GM20000 (cell line): ENCODE measurements at places on chromosomes 2 and 18.

- DNase-seq = peak; percentile 83
Measured at GRCh38 chr2:126655500-126656430, at the start of gene GYPC. Gene GYPC, plus strand, starts transcription at chr2:126656158. Its CDS starts 106 bp downstream, at chr2:126656264.

DNA sequence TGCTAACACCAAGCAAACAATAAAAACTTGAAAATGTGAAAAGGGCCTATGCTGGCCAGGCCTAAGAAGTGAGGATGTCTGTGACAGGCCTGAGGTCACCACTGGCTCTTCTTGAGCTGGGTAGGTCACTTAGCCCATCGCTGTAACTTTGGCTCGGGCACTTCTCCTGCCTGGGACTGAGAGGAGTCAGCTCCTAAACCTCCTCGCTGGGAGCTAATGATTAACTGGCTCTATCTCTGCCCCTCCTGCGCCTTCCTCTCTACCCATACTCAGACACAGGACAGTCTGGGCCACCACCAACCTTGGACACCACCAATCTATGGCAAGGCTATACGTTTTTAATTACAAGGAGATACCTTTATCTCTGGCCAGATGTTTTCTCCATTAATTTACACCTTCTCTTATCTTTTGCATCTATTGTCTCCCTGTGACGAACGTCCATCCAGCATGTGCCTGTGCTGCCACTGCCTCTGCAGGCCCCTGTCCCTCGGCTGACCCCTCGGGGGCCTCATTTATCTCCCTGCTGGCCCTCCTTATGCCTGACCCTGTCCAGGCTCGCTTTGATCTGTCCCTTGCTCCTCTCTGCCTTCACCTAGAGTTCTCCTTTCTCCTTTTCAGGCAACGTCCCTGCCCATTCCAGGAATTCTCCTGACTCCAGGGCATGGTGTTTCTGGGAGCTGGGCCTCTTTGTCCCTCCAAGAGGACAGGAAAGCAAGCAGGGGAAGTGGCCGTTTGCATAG is 149.1 kb upstream of the GATA6 start:
- no peak for DNase-seq

DNA sequence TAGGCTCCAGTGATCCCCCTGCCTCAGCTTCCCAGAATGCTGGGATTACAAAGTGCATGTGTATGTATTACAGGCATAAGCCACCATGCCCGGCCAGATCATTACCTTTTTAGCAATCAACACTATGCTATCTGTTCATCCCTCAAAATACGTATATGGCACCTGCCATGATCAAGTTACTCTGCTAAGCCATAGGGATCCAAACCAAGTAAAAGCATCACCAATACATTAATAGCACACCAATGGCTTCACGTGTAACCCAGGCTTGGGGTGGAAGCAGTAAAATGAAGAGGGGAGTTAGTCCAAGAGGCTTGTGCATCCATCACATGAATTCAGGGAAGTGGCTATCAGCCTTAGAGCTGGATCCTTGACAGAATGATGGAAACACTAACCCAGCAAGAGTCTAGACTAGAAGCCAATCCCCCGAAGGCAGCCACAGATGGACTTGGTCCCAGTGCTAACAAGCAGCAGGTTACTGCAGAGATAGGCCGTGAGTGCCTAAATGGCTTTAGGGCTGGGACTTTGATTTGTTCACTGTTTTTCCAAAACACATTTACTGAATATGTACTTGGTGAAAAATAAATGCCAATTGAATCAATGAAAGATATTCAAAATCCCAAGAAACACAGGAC is 11.3 kb downstream of the HDLBP start:
- no peak for DNase-seq

- no peak for DNase-seq
Measured at GRCh38 chr2:168427451-168427850, 28.6 kb upstream of the CERS6 start.

- DNase-seq = no peak
Measured at GRCh38 chr2:168378960-168379669, 77.0 kb upstream of the CERS6 start.

DNA sequence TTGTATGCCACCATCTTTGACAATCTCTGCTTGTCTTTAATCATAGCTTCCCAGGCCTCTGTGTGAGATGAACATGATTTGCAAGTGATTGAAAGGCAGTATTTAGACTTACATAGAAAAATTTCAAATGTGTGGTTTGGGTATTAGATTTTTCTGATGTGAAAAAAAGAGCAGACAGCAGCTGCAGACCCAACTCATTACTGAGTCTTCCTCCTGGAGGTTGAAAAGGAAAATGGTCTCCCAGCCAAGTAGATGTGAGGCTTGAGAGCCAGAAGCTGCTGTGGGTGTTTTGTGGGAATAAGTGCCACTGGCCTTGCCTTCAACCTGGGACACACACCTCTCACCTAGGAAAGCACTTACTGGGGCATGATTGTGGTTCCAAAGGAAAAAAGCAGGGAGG is 92.5 kb downstream of the KCTD18 start:
- no peak for DNase-seq

DNA sequence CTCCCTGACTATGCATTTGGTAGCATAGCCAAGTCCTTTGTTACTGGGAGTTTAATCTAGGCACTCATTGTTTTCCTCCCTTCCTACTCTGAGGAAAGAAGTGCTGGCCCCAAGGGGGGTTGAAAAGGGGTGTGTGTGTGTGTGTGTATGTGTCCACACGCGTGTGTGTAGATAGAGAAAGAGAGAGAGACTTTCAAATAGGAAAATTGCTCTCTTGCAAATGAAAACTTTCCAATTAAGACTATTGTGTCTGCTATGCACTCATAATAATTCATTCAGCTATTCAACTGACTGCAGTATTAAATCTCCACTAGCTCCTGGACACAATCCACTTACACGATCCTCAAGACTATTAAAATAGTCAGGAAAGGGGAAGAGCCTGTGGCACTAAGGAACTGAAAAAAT is 92.9 kb upstream of the CSRNP3 start:
- DNase-seq = no peak

GRCh38 chr2:235940330-235940729 is 227.9 kb downstream of the GBX2 start:
- DNase-seq = no peak

DNA sequence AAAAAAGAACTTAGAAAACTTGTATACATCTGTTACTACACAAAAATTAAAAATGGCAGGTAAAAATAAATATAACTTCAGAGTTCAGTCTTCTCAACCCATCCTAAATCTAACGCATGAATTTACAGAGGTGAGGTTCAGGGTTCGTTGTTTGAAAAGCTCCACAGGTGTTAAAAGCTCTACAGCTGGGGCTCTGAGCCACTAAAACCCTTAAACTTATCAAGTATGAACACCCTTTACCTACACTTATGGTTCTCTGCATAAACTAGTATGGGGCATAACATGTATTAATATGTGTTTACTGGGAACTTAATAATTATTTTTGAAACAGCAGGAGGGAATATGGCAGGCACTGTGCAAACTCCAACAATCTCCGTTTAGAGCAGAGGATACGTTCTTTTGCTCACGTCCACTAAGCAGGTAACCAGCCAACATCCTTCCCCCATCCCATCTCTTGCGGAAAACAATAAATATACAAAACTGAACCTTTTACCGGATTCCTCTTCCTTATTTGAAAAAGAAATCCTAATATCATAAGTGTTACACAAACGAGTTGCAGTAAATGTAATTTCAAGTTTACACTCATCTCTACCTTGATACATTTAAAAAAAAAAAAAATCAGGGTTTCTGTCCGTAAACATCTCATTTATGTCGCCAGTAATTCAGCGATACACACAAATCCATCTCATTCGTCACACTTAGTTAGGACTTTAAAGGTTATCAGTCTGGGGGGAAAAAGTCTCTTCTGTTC is 1.3 kb downstream of the PIAS2 start:
- no peak for DNase-seq

DNA sequence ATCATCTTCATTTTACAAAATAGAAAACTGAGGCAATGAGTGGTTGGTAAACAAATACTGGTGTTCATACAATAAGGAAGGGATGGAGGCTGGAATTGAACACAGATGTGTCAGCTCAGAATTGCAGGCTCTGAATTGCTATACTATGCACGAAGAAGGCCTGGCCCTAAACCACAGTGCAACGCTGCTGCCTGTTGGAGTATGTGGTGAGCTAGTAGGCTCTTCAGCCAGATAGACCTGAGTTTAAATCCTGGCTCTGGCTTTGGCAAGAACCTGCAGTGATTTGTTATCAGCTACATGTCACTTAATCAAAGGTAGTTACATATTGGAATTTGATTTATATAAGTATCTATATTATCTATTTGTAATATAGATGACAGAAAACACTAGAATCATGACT is 1602.4 kb upstream of the CELF4 start:
- no peak for DNase-seq

DNA sequence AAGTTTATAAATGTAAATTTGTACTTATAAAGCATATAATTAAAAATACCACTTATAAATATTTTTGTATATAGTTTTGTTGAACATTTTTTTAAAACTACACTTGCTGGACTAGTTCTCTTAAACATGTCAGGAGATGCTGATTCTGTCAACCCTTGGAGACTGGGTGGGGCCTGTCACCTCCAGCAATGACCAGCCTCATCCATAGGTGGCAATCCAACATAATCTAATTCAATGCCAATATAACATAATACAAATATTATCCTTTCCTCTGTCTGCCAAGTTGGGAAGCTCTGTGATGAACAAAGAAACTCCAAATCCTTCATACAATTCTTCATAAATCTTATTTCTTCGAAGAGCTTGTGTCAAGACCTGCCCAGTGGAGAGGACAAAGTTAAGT is 140.4 kb downstream of the RBMS1 start:
- peak; percentile 4 for DNase-seq

DNA sequence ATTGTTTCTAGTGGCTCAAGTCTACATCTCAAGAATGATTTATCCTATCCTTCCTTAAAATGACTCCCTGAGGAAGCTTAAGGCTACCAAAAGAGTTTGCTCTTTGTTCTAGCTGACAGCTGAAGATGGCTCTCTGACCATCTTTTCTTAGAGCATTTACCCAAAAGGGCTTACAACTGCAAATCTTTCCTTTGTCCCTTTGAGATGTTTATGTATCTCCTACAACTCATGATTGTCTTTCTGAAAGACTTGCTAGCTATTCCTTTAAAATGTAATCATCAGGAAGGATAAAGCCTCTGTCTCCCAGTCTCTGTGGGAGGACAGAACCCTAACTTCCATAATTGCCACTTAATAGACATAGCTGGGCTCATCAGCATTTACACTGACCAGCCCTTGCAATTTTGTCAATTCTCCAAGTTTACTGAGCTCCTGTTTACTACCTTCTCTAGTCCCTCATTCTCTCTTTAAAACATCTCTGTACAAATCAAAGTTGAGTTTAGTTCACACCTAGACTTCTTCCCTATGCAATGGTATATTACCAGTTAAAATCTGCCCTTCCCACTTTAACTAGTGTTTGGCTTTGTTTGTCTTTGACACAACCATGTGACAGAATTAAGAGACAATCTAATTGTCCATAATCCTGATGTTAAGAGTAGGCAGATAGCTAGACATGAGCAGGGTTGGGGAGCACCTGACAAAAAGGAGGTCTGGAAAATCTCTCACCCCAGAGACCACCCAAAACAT is 188.2 kb downstream of the PTH2R start:
- no peak for DNase-seq

- DNase-seq = no peak
Measured at GRCh38 chr2:20091305-20091991, 40.0 kb upstream of the LAPTM4A start.

DNA sequence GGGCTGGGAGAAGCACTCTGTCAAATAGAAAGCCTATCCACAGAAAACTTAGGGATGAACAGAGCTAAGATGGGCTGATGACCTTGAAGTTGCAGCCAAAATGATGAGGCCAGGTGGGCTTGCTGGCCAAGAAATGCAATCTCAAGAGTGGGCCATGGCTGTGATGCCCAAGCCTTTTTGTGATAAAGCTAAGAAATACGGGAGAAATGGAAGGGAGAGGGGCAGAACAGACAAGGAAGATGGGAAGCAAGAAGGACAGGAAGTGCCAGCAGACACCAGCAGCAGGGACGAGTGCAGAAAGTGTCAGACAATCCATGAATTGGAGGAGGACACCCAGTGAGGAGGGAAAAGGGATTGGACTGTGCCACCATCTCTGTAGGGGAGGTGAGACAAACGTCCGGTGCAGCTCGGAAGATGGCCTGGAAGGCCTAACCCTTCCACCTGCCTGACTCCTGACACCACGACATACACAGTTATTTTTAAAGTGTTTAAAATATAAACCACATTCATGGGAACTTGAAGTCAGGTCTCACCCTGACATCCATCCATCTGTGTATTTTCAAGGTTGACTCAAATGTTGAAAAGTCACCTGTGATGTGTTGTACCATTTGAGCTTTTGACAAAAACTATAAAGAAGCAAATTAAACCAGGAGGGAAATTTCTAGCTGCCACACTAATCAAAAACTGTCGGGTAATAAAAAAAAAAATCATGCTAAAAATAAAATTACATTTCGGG is 105.5 kb downstream of the BCL2 start:
- DNase-seq = no peak

DNA sequence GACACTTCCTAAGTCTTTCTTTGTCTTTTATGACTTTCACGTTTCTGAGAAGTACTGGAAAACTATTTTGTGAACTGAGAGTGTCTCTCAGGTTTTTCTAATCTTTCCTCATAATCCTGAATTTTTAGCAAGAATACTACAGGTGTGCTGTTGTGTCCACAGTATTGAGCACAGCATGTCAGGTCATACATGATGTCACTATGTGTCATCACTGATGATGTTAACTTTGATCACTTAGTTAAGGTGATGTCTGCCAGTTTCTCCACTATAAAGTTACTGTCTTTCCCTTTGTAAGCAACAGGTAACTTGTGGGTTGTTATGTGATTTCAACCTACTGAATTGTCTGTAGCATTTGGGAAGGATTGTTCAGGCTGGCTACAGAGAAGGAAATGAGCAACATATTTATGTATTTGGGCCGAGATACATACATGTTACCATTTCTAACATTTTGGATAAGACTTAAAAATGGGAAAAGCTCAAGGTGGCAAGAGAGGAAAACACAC is 11.1 kb downstream of the MATN3 start:
- DNase-seq = no peak

DNA sequence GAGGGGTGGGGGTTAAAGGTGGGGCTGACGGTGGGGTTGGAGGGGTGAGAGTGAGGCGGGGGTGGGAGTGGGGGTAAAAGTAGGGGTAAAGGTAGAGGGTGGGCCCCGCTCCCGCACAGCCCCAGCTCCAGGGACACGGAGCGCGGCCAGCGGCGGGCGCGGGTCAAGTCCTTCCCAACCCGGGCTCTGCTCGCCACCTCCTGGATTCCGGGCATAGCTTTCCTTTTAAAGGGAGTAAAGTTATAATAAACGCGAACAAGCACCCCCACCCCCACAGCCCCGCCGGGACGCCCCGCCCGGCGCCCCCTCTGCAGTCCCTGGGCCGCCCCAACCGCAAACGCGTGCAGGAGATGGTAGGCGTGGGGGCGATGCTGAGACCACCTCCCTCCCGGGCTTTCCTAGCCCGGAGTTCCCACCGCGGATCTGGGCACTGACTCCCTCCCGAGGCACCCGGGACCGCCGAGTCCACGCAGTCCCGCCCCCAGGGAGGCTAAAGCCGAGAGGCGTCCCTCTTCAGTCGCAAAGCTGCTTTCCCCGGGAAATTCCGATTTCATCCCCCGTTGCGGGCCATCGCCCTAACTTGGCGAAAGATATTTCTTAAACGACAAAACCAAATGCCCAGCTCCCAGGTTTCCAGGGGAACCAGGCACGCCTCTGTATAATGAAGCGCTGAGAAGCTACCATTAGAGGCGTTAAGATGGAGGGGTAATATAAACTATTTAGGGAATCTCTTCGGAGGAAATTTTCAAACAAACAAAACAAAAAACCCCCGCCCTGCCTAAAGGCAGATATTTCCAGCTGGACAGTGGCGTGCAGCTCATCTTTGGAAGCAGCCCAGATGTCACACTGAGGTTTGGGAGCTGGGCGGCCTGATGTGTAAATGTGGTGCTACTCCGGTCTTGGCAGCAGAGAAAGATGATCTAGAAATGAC is at the start of gene LIMS2:
LIMS2 (minus strand) TSS at position 200 of the 931 bp plus-strand sequence. CDS start 506 bp downstream, outside the sequence.
- no peak for DNase-seq

GRCh38 chr2:173623438-173624319 is 269.0 kb downstream of the CDCA7 start:
- DNase-seq = no peak
